ENCODE measurements at places on chromosomes 12 and 14. TPM values are rescaled to one million over a fixed set of nuclear protein-coding genes. Genes with fewer than 3 reads are reported as not detected.

The AICDA gene
- not detected for total RNA-seq

DNA sequence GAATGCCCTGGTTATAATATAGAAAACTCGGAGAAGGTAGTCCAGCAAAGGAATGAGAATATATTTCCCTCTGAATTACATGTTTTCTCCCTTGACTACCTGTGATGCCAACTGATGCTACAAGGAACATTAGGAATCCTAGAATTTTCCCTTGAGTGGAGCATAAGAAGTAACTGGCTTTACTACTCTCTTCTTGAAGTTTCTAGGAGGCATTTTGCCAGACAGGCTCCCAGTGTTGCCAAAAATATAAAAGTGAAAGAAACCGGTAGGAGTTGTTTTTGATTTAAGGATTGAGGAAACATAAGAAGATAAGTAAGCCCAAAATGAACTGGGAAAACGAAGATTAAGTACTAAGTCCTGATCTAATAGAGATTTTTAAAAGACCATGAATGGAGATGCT lies 693.4 kb downstream of the NOVA1 start:
- H3K27me3 ChIP-seq = no peaks in the 10 kb centered on the region
- H3K4me3 ChIP-seq = no peak overlapping the region
- no peak for DNase-seq
- H3K36me3 ChIP-seq = no peaks in the 10 kb centered on the region
- H3K4me1 ChIP-seq = no peaks in the 10 kb centered on the region
- no peak overlapping the region for H3K27ac ChIP-seq

- DNase-seq = no peak
- H3K4me3 ChIP-seq = no peak overlapping the region
- H3K27me3 ChIP-seq = no peaks in the 10 kb centered on the region
- no peak overlapping the region for H3K27ac ChIP-seq
- H3K36me3 ChIP-seq = no peaks in the 10 kb centered on the region
These were observed 6.4 kb downstream of the SERPINA6 start for GRCh38 chr14:94316692-94317091.

- no peak overlapping the region for H3K4me3 ChIP-seq
- no peaks in the 10 kb centered on the region for H3K27me3 ChIP-seq
- no peaks in the 10 kb centered on the region for H3K36me3 ChIP-seq
- no peak for DNase-seq
- H3K27ac ChIP-seq = no peak overlapping the region
These were observed 11.9 kb upstream of the SLC2A13 start for GRCh38 chr12:40117818-40118217.

- H3K4me1 ChIP-seq = no peaks in the 10 kb centered on the region
- no peak for DNase-seq
- H3K4me3 ChIP-seq = no peak overlapping the region
- no peaks in the 10 kb centered on the region for H3K27me3 ChIP-seq
These were observed 33.3 kb downstream of the NT5DC3 start for GRCh38 chr12:103807561-103808238.

The FOXG1 gene
- not detected for total RNA-seq

The MYH6 gene
- total RNA-seq = not detected

GRCh38 chr12:15698377-15698871 lies 90.8 kb downstream of the EPS8 start:
- H3K4me3 ChIP-seq = no peak overlapping the region
- H3K36me3 ChIP-seq = no peaks in the 10 kb centered on the region
- no peaks in the 10 kb centered on the region for H3K27me3 ChIP-seq
- DNase-seq = no peak

DNA sequence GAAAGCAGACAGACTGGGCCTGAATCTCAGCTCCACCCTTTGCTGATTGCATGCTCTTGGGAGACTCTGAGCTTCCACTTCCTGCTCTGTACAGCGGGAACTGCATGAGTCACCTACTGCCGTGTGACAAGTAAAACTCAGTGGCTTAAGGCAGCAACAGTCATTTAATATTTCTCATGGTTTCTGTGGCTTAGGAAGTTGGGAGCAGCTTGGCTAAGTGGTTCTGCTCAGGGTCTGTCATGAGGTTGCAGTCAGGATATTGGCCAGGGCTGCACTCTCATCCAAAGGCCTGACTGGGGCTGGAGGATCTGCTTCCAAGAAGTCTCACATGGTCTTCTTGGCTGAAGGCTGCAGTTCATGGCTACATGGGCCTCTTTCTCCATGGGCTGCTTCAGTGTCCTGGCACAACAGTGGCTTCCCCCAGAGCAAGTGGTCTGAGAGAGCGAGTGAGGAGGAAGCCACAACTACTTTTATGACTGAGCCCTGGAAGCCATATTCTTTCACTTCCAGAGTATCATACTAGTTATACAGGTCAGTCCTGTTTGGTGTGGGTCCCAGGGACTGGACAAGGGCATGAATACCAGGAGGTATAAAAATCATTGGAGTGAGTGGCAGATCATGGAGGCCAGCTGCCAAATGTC lies 49.7 kb downstream of the FAM222A start:
- DNase-seq = peak; percentile 35
- no peak overlapping the region for H3K4me3 ChIP-seq
- H3K4me1 ChIP-seq = no peaks in the 10 kb centered on the region
- H3K36me3 ChIP-seq = no peaks in the 10 kb centered on the region

- DNase-seq = no peak
- no peaks in the 10 kb centered on the region for H3K27me3 ChIP-seq
- no peak overlapping the region for H3K4me3 ChIP-seq
- no peak overlapping the region for H3K27ac ChIP-seq
These were observed 1122.1 kb upstream of the SEL1L start for GRCh38 chr14:82655770-82656169.

- H3K27me3 ChIP-seq = no peaks in the 10 kb centered on the region
- no peaks in the 10 kb centered on the region for H3K36me3 ChIP-seq
- peak overlapping the region; percentile 95 for H3K4me3 ChIP-seq
- peaks cover 4% of the 10 kb centered on the region for H3K4me1 ChIP-seq
These were observed 1.6 kb downstream of the PYM1 start for GRCh38 chr12:55925870-55926737.

DNA sequence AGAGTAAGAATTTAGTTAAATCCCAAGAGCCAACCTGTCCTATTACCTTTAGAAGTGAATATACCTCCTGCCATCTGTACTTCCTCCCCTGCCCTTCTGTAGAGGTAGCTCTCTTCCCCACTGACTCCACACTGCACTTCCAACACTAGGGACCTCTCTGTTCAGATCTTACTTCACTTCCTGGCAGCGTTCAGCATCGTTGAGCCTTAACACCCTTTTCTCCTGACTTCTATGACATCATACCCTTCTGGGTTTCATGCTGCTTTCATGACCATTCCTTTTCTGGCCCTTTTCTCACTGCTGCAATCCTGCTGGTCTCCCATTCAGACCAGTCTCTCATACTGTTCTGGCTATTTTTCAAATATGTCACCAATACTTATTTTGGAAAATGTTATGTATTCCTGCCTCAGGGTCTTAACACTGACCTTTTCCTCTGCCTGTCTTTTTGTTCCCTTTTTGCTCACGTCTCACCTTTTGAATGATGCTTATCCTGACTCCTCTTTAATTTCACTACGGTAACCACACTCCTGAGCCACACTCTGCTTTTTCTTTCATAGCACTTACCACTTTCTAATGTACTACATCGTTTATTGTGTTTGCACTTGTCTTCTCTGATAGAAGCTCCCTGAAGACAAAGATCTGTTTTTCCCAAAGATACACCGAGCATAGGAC lies 67.6 kb downstream of the PLEKHA5 start:
- DNase-seq = no peak
- H3K27me3 ChIP-seq = no peaks in the 10 kb centered on the region
- H3K4me3 ChIP-seq = no peak overlapping the region
- H3K4me1 ChIP-seq = no peaks in the 10 kb centered on the region
- no peak overlapping the region for H3K27ac ChIP-seq
- no peaks in the 10 kb centered on the region for H3K36me3 ChIP-seq

All from breast epithelium (tissue), 4 donors.